Activated effector memory CD4-positive, alpha-beta T cell treated with anti-CD3 and anti-CD28 coated beads, Interleukin-2, amount 50 U/mL, for 16 hours (primary cell): ENCODE measurements at places on chromosomes 5 and 9.

GRCh38 chr5:141603923-141604717 is 14.7 kb downstream of the DIAPH1 start:
- DNase-seq: no peak

DNA sequence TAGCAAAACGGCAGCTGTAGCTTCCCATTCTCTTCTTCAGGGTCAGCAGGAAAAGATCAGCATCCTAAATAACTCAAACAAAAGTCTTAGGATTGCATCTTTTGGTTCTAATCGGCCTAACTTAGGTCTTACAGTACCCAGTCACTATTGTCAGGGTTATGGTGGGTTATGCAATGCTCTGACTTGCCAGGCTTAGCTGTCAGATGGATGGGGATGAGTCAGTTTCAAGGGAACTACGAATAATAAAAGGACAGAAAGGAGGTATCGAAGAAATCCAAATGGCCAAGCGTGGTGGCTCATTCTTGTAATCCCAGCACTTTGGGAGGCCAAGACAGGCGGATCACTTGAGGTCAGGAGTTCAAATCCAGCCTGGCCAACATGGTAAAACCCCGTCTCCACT is 46.5 kb downstream of the PPP1R2B start:
- no peak for DNase-seq

DNA sequence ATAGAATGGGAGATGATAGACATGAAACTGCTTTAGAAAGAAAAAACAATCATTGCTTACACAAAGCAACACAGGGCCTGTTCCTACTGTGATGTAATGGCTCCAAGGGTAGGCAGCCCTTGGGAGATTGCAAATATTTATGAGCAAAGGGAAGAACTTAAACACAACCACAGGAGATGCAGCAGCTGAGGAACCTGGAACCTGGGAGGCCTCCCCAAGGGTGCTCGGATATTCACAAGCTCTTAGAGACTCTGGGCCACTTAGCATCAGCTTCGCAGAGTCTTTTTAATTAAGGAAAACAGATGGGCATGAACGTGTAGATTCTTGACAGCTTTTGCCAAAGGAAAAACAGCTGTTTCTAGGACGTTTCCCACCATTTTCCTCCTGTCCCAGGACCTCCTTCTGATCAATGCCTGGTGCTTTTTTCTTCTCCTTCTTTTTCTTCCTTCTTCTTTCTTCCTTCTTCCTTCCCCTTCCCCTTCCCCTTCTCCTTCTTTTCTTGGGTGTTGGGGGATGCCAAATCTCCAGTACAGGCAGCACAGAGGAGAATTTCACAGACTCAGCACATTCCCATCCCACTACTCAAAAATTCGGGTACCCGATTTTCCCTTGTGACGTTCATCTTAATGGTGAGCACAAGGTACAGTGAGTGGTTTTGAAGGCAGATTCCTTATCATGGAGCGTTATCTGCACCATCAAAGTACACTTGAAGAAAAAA is 28.1 kb upstream of the TCF7 start:
- DNase-seq: peak; percentile 62

- no peak for DNase-seq
Observed at GRCh38 chr9:71326360-71326759, 204.9 kb upstream of the TRPM3 start.

DNA sequence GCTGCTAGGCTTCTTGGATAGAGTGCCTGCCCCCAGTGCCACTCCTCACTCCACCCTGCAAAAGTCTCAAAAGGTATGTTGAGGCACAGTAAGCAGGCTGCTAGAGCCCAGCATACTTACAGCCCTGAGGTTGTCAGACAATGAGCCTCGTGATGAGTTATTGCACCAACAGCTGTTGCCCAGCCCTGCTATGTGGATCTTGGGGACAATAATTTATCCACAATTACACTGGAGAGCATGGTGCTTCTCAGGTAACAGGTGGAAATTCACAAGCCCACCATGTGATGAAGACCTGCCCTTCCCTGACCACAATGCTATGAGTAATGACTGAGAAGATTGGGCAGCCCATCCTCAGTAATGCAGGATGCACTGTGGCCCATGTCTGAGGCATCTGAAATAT is 36.5 kb downstream of the KCNIP1 start:
- DNase-seq: no peak

GRCh38 chr5:104412649-104413240 is 850.2 kb upstream of the NUDT12 start:
- DNase-seq: no peak

DNA sequence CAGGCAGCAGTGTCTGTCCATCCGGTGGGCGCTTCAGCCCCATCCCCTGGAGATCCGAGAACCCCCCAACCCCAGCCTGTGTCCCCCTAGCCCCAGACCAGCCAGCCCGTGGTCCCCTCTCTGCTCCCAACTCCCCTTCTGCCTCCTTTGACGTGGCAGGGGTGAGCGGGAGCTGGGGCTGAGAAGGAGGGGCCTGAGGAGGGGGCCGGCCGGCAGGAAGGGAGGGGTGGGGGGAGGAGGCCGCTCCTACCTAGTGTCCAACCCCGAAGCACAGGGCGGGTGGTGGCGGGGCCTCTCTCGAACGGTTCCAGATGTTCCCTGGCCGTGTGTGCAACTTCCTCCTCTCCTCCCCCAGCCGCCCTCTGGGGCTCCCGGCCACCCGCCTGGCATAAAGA is 31.0 kb downstream of the GOLGA2 start:
- DNase-seq: no peak

DNA sequence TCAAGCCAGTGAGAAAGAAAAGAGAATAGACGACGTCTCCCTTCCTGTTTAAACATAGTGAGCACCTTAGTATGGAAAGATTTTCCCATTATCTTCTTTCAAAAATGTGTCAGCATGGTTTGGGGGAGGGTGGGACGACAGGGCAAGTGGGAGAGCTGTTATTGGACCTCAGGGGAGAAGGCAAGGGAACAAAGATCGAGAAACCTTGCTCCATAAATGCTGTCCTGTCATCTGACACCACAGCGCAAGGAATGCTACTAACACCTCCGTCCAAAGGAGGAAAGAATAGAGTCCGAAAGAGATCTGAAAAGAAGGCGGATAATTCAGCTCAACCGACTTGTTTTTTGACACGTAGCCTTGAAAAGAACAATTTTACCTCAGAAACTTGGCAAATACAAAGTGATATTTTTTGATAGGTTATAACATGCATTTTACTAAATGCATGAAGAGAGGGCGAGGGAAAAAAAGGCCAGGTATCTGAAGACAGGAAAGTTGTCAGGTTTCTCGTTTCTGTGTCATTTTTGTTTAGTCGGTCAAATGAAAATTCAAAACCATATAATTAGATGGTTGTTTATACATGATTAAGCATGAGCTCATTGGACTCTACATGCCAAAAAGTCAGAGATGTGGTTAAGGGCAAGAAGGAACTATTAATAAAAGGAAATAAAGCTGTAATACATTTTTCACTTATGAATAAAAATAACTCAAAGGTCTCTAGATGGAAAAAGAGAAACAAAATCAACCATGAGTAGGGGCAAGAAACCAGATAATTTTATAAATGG is 155.7 kb downstream of the GLIS3 start:
- no peak for DNase-seq

- DNase-seq: no peak
Observed at GRCh38 chr9:130437011-130437789, 7.6 kb upstream of the ASS1 start.

DNA sequence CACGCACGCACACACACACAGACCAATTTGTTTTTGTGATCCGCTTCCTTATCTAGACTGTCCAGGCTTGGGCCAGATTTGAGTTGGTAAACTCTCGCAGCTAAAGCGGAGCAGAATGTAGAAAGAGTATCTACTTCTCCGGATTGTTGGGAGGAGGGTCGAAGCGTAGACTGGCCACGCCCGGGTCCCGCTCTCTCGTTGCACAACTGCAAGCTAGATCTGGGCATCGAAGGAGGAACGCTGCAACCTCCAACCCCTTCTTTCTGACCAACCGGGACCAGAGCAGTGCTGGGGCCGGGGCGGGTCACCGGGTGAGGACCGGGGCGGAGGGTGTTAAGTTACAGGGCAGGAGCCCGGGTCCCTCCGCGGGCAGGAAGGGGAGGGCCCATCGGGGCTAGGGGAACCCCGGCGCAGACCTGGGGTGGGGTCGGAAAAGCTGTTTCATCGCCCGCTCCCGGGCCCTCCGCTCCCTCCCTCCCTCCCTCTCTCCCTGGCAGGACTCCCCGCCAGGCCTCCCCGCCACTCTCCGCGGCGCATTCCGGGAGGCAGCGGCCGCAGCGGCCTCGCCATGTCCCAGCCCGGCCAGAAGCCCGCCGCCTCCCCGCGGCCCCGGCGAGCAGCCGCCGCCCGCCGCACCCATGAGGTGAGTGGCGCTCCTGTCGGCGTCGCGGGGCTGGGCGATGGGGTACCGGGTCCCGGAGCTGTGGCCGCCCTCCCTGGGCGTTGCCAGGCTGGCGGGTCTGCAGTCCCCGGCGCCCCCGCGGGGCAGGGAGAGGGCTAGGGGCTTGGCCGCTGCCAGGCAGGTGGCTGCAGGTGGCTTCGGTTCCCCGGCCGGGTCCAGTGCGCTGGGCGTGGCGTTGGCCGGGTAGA is at the start of gene CAST:
Gene CAST (plus strand): TSS at position 522 of the 870 bp plus-strand sequence. CDS start 47 bp downstream, at position 569.
- DNase-seq: peak; percentile 94

- peak; percentile 66 for DNase-seq
Observed at GRCh38 chr5:134555223-134555889, 29.9 kb downstream of the JADE2 start.

DNA sequence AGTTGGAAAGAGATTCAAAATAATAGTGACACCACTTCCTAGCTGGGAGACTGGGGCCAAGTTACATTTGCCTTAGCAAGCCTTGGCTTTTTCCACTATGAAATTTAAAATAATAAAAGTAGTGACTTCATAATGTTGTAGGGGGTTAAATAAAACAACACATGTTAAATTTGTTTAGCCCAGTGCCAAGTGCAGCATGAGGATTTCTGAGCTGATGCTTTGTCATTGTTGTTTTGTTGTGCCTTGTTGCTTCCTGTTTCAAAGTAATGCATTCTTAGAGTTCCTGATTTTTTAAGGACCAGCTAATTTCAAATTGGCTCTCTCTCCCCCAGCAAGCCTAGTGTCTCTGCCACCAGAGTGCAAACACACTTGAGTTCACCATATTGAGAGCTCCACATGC is 270.7 kb upstream of the PAPPA start:
- DNase-seq: no peak

- no peak for DNase-seq
Observed at GRCh38 chr5:88889189-88890069, 6.4 kb upstream of the MEF2C start.

- peak; percentile 24 for DNase-seq
Observed at GRCh38 chr9:126144603-126145456, 181.8 kb upstream of the MVB12B start.

- DNase-seq: peak; percentile 96
Observed at GRCh38 chr9:98056269-98057137, at the start of gene NANS. NANS (plus strand) TSS chr9:98056732; CDS start chr9:98056809, 77 bp downstream.

DNA sequence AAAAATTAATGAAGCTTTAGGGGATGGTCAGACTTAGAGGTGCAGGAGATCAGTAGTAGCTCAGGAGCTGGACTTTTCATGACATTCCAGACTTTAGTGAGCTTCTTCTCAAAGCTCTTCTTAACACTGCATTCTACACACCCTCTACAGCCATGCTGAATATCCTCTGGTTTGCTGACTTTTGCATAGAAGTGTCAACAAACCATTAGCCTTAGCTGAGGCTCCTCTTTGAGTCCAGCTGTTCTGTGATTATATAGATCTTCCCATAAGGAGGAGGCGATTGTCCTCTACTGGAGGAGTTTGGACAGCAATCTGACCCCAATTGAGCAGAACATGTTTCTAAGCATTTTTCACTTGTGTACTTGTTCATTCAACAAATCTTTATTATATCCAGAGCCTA is 75.0 kb upstream of the RUSC2 start:
- no peak for DNase-seq

DNA sequence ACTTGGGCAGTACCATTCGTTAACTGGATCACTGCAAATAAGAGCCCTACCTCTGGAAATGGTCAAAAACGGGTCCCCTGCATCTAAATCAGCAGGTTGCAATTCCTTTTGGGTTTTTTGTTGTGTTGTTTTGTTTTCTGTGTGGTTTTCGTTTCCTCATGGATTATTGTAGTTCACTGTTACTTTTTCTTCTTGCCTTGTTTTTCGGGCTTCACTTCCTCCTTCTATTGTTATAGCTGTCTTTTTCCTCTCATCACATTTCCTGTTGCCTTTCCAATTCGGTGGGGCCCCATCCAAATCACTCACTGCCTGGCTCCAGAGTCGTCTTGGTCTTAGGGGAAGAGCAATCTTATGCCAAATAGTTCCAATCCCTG is 8.7 kb upstream of the SSBP2 start:
- no peak for DNase-seq

- no peak for DNase-seq
Observed at GRCh38 chr5:56671571-56671970, 143.8 kb upstream of the MAP3K1 start.

GRCh38 chr5:74786851-74787250 is 19.8 kb downstream of the NSA2 start:
- DNase-seq: no peak

DNA sequence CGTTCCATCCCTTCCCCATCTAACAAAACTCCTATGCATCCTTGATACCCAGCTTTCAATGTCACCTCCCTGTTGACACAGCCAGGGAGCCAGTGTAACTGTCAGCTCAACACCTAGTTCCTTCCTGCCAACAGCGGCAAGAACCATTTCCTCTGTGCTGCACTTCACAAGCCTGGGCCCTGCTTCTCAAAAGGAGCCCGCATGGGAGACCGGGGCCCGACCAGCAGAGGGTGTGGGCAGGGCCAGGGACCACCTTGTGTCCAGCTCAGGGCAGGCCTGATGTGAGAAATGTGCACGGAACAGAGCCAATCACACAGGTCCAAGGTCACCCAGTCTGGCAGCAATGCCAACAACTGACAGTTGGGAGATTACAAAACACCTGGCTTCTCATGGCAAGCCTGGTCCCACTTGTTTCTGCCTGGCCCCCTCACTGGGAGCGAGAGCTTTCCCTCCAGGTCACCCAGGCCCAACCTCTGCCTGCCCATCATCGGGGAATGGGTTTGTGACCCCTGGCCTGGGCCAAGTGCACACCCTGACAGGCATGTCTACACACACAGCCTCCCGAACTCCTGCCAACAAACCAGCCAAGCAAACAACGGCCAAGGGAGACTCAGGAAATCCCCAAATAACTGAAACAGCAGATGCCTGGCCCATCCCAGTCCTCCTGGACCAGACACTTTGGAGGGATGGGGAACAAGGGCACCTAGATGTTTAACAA is 3.1 kb downstream of the RNF44 start:
- DNase-seq: peak; percentile 83

GRCh38 chr5:169649486-169649885 is 12.4 kb downstream of the DOCK2 start:
- DNase-seq: no peak

GRCh38 chr5:140153905-140154304 is 21.1 kb upstream of the CYSTM1 start:
- no peak for DNase-seq

- no peak for DNase-seq
Observed at GRCh38 chr5:58412081-58412480, 47.8 kb downstream of the PLK2 start.

- peak; percentile 73 for DNase-seq
Observed at GRCh38 chr5:43041110-43041668, 1.1 kb upstream of the ANXA2R start.

DNA sequence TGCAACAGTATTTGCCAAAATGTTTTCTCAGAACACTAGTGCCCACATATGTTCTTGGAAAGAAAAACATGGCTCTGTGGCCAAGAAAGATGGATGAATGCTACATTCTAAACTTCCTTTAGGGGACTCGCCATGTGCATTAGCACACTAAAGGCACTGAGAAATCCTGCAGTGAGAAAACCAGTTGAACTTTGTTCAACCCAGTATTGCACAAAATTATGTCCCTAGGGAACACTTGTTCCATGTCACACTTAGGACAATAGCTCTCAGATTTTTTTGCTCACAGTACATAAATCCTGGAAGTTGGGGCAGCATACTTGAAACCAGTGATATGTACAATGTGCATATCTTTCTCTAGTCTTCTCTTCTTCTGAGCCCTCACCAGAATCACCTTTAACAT is 96.6 kb downstream of the ADRB2 start:
- no peak for DNase-seq
